ENCODE measurements at places on chromosomes 1 and 21.

- DNase-seq, result no peak
Observed at GRCh38 chr1:18020021-18020817, 87.4 kb upstream of the IGSF21 start.

DNA sequence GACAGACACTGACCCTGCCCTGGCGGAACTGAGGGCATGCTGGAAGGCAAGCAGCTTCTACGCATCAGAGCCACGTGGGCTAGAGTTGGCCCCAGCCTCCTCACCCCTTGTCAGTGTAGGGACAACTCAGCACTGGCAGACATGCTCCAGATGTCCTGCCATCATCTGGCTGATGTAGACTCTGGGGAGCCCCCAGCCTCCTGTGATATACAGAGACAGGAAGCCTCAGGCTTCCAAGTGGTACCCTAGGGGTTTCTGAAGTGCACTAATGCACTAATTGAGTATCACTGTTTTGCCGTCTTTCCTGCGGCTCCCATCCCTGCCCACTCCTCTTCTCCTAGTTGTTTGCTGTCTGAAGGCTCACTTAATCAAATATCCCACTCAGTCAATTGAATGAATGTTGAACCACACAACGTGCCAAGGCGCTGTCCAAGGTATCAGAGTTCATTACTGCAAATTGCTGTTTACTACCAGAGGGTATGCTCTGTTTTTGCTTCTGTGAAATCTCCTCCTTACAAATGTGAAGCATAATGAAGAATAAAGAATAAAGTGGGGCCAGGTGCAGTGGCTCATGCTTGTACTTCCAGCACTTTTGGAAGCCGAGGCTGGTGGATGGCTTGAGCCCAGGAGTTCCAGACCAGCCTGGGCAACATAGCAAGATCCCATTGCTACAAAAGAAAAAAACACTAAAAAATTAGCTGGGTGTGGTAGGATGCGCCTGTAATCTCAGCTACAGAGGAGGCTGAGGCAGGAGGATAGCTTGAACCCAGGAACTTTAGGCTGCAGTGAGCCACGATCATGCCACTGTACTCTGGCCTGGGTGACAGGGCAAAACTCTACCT, 76.4 kb upstream of the ZBTB18 start:
- DNase-seq, result no peak

- DNase-seq, result no peak
Observed at GRCh38 chr1:227880342-227880924, 65.0 kb downstream of the PRSS38 start.

GRCh38 chr1:18409609-18410237, 71.0 kb upstream of the KLHDC7A start:
- DNase-seq, result no peak

DNA sequence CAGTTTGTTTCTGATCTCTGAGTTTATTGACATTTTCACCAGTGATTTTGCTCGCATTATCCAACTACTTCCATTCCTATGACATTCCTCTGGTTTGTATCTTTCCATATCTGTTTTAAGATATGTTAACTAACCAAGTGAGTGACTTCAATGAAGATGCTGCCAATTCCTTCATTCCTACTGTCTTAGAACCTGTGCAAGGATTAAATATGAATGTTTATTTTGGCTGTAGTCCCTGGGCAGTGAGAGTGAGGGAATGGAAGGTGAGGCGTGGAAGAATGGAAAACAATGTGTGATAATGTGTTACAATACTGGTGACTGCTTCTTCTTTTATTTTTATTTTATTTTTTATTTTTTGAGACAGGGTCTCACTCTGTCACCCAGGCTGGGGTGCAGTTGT, 183.0 kb downstream of the SDCCAG8 start:
- no peak for DNase-seq

DNA sequence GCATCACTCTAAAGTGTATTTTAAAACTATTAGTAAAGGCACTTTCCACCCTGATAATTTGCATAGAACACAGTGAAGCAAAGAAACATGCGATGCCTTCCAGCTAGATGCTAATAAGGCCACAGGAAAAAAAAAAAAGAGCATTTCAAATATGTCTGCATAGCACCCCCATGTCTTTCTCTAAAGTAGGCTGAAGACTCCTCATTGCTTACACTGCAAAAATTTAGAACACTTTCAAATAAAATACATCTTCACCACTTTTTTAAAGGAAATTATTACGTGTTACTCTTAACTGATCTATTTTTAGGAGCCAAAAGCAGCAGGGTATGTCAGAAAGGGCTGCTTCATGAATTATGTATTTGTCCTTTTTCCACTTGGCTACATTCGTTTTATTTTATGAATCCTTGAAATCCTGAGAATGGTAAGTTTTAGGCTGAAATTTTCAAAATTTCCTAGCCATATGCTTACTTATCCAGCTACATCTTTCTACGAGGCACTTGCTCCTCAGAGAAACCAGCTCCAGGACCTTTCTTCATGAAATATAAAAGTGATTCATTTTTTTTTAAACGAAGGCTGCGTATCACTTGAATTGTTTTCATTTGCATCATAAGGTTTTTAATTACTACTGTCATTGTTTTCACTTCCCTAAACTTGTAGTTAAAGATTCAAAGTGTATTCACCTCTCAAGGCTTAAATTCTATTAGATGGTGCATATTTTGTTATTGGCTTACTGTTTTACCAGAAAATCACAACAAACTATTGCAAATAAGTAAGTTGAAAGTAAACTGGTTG, 513.0 kb downstream of the PTPRC start:
- no peak for DNase-seq

- DNase-seq, result no peak
Observed at GRCh38 chr1:195328102-195328501, 1280.1 kb downstream of the KCNT2 start.

DNA sequence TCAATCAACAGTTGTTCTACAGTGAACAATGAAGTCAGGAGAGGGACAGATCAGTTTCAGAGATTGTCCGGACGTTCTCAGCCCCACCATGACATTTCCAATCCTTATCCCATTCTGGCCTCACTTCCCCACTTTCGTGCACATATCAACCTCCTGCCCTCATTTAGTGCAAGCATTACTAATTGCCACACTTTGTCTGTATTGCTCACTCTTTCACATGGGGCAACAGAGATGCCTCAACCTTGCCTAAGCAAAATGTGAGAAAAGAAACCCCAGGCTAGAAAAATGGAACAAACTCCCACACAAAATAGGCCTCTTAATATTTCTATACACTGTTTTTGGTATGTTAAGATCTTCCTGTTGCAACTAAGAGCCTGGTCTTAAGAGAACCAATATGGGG, 8.9 kb upstream of the RGS1 start:
- DNase-seq, result no peak

GRCh38 chr1:187744665-187745064, 915.9 kb downstream of the PLA2G4A start:
- no peak for DNase-seq

- no peak for DNase-seq
Observed at GRCh38 chr1:3316340-3316943, 138.0 kb upstream of the ARHGEF16 start.

GRCh38 chr1:47703156-47703825, 265.4 kb downstream of the FOXD2 start:
- DNase-seq, result no peak

GRCh38 chr1:174206148-174206836, 47.0 kb downstream of the RABGAP1L start:
- no peak for DNase-seq

GRCh38 chr1:217881131-217881543, 250.0 kb downstream of the SPATA17 start:
- no peak for DNase-seq

GRCh38 chr1:225519166-225519863, 91.5 kb upstream of the LBR start:
- no peak for DNase-seq

DNA sequence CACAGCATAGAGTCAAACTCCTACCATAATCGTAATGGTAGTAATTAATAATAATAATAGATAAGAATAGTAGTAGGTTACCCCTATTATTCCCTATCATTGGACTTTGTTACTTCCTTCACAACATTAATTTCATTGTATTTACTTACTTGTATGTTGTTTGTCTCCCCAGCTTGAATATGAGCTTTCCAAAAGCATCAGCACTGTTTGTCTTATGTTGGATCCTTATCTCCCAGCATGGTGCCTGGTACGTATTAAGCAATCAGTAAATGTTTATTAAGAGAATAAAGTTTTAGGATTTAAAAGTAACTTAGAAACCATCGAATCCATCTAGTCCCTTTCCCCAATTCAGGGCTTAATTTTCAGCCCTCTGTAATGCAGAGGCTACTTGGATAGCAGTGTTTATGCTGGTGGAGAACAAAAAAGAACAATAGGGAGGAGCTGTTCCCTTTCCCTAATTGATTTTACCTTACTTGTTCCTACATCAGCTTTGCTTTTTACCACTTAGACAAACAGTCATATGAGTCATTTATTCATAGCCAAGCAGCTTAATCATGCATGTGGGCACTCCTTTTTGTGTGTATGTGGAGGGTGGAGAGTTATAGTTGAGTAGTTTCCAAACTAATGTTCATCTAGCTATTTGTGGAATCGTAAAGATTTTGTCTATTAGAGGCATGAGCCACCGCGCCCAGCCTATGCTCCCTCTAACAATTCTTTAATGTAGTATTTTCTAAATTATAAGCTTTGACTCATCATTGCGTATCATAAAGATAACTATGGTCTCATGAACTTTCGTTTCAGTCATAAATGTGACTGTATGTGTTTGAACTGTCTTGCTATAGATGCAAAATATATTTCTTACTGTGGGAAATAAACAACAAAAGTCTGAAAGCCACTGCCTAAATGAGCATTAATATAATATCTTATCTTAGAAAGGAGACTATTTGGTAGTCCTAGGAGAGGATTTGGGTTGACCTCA, 20.9 kb upstream of the DR1 start:
- no peak for DNase-seq

All from stimulated activated CD4-positive, alpha-beta T cell treated with anti-CD3 and anti-CD28 coated beads, TNF-alpha, amount 100 ng/mL, for 4 hours (primary cell).